ENCODE measurements at places on chromosomes 7 and 10.

DNA sequence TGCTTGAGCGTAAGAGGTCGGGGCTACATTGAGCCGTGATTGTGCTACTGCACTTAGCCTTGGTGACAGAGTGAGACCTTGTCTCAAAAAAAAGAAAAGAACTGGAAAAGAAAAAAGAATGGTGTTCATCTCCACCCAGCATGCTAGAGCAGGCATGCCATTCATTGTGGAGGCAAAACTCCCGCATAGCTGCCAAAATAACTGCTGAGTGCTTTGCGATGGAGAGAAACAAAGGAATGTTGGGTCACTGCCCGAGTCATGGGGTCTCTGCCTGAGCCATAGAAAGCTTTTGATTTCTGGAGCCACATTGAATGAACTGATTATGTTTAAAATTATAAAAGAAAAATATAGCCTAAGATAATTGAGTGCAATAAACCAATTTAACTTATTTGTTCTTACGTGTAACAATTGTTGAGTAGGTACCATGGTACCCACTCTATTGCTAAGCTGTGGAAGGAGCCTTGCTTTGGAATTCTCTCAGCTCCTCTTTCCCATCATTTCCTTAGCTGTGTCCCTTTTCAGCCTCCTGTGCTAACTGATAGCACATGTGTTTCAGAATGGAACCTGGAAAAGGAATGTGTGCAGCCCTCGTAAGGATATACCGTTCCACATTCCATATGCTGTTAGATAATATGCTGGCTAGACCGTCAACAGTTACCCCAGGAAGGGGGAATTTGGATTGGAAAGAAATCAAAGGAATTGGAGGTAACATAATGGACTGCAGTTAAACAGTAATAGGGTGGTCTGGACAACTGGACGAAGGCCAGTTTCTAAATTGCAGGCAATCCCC lies 99.0 kb downstream of the KIAA1217 start:
- DNase-seq = no peak

- DNase-seq = no peak
Observed at GRCh38 chr10:114857922-114858629, 36.5 kb downstream of the FHIP2A start.

GRCh38 chr7:20032741-20033140 lies 184.4 kb downstream of the MACC1 start:
- DNase-seq = no peak

GRCh38 chr7:20021066-20021465 lies 196.1 kb downstream of the MACC1 start:
- no peak for DNase-seq

GRCh38 chr10:71513936-71514335 lies 117.2 kb downstream of the CDH23 start:
- no peak for DNase-seq

GRCh38 chr10:94043431-94043990 lies 49.8 kb downstream of the PLCE1 start:
- no peak for DNase-seq

GRCh38 chr7:46257761-46258448 lies 336.8 kb upstream of the IGFBP3 start:
- DNase-seq = no peak

DNA sequence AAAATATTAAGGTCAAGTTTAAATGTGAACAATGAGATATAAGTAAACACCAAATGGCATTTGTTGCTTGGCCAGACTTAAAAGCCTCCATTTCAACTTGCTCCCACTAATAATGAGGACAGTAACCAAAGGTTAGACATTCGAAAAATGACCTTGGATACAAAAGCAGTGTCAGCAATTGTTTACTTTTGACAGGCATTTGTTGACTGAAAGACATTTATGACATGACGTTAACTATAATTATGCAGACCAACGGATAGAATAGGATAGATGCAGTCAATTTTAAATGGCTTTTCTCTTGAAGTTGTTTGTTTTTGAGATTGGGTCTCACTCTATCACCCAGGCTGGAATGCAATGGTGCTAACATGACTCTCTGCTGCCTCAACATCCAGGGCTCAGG lies 6.3 kb upstream of the WNT16 start:
- DNase-seq = no peak

DNA sequence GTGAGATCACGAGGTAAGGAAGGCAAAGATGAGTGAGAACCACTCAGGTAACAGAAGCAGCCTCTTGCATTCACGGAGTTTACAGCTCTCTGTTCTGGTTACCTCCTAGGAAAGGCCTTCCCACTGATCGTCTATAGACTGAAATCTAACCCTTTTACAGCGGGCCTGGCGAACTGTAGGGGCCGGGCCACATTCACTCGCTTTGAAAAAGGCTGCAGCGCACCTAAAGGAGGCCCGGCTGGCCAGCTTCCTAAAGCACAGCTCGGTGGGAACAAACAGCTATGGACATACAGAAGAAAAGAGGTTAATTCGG lies 565 bp downstream of the ATP5MK start:
- peak; percentile 41 for DNase-seq

- no peak for DNase-seq
Observed at GRCh38 chr7:4247106-4247876, 434.8 kb upstream of the FOXK1 start.

- DNase-seq = no peak
Observed at GRCh38 chr7:45075871-45076796, 12.6 kb downstream of the NACAD start.

- DNase-seq = peak; percentile 35
Observed at GRCh38 chr7:100888291-100888987, 1.1 kb downstream of the UFSP1 start.

DNA sequence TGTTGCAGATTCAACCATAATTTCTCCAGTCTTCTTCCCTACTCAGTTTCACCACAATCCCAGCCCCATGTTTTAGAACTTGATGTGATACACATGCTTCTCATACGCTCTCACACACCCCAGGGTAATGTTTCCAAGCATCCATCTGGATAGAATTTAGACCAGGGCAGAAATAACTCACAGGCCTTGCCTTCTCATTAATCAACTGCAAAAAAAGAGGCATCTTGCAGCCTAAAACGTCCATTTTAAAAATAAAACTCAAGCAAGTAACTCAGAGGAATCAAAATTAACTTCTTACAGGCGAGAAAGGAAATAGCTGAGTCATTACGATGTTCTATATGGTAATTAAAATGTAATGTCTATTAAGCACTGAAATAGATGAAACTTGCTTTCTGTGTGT lies 127.2 kb upstream of the RSU1 start:
- DNase-seq = no peak

DNA sequence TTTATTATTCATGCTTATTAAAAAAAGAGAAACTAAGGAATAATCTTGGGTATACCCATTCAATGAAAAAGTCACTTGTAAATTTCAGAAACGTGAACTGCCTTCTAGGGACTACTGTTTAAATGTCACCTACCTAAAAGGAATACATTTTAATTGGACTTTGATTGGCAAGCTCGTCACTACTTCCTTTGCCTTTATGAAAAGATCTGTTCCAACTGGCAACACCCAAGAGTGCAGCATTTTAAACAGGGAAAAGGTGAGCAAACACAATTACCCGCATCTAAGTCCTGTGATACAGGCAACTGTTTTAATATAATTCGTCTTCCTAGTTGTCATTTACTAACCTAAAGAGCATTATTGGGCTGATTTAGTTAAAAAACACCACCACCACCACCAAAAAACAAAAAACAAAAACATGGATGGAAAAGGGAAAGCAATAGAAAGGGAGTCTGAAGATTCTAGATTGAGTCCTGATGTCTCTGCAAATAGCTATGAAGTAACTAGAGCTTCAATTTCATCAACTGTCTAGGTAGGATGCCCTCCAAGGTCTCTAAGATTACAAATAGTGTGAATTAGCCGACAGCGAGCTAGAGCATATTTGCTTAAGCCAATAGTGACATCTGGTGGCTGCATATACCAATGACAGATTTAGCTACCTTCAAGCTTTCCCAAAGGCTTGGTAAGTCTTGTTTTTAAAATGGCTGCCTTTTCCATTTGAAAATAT lies 33.8 kb upstream of the ICA1 start:
- DNase-seq = peak; percentile 94

DNA sequence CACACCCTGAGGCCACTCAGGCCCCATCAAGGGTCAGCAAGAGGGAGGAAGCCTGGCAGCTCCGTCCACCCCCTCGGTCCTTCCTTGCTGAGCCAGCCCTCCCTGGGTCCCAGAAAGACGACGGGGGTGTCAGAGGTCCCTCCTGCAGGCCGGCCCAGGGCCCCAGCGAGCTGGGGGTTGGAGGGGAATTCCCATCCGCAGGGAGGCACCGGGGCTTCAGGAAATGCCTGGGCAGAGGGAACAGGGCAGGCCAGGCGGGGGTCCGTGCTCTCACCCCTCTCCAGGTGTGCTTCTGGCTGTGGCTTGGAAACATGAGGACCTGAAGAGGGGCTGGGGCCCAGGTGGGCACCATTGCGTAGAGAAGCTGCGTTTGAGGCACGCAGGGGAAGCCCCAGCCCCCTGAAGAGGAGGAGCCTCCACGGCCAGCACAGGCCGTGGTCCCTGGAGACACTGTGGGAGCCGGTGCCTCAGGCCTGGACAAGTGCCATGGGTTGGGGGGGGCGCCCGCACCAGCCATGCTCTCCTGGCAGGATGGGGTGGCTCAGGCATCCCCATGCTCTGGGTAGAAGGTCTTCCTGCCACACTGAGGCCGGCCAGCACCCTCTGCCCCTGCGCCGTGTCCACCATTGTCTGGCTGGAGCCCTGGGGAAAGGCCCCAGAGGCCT lies 66.7 kb downstream of the PDGFA start:
- no peak for DNase-seq

GRCh38 chr10:130992802-130993523 lies 318.6 kb downstream of the TCERG1L start:
- no peak for DNase-seq

DNA sequence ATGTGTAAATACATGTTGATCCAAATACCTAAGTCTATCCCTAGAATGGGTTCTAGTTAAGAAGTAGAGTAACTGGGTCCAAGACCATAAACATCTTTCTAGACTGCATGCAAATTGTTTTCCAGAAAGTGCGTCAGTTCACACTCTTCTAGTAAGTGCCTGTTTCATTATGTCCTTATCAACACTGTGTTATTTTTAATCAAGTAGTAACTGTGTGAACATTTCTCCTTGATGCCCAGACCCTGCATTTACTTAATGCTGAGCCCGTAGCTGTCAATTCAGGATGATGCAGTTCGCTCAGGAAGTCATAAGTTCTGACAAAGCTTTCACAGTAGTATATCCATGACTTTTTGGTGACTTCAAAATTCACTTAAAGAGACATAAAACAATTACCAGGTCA lies 374.8 kb downstream of the OTUD1 start:
- no peak for DNase-seq

DNA sequence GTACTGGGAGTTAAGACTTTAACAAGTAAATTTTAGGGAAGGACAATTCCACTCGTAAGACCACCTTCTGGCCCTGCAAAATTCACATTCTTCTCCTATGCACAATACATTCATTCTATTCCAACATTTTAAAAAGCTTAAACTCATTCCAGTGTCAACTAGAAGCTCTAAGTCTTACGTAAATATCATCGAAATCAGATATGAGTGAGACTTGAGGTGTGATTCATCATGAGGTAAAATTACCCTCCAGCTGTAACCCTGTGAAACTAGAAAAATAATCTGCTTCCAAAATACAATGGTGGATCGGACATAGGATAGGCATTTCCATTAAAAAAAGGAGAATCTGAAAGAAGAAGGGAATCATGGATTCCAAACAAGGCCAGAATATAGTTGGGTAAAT lies 370.3 kb downstream of the CDC14C start:
- DNase-seq = no peak

DNA sequence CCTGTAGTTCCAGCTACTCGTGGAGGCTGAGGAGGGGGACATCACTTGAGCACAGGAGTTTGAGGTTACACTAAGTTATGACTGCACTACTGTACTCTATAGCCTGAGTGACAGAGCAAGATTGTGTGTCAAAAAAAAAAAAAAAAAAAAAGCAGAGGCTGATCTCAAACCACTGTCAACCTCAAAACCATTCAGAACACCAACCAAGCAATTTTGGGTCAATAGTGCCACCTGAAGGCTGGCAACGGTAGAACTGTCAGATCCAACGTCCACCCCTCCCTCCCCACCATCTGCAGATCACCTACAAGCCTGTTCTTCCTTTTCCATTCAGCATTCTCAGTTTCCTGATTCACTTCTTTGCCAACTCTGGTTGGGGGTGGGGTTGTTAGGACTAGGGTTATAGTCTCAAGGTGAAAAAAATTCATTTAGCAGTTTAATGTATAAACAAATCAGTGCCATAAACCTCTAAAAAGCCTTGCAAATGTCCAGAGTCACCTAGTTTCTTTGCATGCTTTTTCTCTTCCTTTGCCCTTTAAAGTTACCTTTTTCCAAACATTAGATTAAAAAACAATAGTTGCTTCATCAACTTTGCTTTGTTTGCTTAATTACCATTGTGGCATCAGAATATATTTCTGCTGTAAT lies 2.6 kb downstream of the MRPS33 start:
- DNase-seq = peak; percentile 88

GRCh38 chr10:32412499-32412853 lies 33.5 kb upstream of the CCDC7 start:
- no peak for DNase-seq

DNA sequence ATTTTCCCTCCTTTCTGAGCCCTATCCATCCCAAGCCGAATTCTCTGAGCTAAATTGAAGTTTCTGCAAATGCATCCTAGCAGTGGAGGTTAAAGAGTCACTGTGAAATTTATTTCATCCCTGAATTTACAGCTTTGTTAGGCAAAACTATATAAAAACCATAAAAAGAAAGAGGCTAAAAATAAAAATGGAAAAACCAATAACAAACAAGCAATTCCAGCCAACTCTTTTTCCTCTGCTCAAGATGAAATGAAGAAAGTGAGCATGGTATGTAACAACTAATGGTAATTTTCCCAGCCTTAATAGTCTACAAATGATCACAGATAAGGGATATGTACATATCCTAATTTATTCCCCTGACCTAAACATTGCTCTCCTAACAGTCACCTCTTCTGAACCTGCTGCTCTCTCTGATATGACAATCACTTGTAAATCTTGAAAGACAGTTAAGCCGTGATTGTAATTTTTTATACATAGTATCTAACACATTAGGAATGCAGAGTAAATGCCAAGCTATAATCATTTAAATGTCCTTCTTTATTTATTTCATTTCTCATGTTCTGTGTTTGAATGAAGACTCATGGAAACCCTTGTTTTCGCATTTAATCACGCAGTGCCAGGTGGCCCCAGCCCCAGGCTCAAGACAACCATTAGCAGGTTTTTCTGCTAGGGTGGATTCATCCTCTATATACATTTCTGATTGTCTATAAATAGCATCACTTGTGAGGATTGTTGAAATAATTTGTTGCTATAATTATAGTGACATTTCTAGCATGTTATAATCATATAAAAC lies 48.6 kb upstream of the NRP1 start:
- DNase-seq = no peak

DNA sequence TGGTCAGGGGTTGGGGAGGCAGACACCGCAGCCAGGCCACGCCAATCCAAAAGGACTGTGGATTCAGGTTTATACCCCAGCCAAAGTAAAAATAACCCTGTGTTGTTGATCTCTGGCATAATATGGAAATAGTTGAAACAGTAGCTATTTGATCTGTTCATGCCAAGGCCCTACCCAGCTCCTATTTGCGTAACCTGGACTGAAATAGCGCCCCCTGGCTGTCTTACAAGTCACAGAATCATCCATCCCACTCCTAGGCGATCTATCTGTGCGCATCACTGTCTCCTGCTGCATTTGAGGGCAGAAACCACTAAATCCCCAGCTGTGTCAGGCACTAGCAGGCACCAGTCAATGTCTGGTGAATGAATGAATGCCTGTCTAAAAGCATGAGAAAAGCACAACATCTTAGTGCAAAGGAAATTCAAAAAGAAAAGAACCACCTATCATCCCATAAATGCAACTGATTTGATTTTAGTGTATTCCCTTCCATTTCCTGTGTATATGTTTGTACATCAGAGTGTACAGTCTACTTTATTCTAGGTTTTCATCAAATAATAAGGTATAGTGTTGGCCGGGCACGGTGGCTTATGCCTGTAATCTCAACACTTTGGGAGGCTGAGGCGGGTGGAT lies 160.0 kb downstream of the SLIT1 start:
- peak; percentile 84 for DNase-seq
